ENCODE measurements at places on chromosomes 2 and 18.

DNA sequence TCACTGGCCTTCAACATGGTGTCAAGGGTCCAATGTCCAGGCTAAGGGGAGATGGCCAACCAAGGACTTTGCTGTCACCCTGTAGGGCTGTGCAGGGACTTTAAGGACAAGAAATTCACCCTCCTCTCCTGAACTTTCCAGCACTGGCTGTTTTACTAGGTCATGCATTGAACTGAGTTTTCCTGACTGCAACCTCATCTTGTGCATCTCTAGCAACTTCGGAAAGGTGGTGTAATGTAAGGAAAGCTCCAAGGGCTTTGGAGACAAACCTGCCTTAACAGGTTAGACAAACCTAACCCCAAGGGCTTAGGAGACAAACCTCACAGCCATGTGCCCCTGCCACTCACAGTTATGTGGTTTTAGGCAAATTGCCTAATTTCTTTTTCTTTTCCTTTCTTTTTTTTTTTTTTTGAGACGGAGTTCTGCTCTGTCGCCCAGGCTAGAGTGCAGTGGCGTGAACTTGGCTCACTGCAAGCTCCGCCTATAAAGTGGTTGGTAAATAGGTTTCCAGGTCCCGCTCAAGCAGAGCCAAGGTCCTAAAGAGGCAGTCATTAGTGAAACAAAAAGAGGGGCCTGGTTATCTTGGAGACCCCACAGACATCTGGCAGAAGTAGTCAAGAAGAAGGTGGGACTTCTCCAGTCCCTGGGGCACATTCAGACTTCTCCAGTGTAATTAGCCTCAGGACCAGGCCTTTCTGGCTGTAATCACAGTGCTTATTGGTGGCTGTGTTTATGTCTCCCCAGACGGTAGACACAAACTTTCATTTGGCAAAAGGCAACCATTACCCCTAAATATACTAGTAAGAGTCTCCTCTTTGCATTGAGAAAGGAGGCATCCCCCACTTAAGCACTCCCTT is 37.6 kb upstream of the PMAIP1 start:
- no peak for DNase-seq

DNA sequence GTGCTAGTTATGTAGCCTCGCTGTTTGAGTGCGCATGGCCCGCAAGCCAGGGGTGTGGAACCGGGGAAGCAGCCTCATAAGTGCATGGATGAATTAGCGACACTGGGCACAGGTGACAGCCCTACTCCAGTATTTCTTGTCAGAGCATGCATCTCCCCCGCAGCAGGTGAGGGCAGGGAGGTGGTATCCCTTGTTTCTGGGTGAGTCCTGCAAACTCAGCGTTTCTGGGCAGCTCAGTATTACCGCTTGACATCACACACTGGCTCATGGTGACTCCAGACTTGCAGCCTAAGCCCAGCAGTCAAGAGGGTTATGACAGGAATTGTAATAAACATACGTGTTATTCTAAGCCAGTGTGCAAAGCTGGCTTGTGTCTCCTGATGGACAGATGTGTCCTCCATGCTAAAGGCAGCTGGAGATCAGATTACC is 2.5 kb downstream of the CABLES1 start:
- DNase-seq: no peak

DNA sequence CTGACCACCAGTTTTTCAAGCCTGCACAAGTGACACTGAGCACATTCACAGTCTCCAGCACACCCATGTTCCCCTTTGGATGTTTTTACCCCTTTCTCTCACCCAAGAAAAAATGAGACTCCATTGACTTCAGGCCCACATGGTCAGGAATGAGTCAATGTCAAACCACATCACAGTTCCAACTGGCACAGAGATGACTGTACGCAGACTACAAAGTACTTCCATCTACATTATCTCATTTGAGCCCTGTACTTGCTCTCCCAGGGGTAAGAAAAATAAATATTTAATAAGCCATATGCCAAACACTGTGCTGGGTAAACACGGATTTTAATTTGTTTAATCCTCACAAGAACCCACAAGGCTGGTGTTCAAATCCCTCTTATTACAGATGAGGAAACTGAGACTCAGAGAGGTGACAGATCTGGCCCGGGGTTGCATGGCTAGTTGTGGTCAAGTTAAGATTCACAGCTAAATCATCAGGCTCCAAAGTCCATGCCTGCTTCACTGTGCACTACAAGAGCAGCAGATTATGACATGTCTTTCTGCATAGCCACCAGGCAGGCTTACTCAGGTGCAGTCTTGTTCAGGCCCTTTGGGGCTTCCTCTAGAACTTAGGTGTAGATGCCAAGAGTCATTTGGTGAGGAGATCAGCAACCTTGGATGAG is 106.1 kb downstream of the TXNL1 start:
- no peak for DNase-seq

DNA sequence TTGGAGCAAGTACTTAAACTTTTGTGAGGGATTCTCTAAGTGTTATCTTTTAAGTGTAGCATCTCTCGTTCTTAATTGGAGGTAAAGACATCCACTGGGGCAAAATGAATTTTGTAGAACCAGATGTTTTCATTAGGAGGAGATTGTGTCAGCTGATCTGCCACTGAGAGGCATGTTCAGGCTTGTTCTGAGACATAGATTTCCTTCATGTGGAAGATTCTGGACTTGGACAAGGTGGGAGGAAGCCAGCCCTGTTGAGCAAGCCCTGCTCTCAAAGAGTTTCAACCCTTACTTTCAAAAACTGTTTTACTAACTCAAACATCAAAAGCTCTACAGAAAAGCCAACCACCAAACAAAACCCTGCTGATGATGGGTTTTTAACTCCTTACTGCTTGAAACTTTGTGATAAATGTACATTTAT is 6.5 kb downstream of the MAP4K4 start:
- DNase-seq: no peak

DNA sequence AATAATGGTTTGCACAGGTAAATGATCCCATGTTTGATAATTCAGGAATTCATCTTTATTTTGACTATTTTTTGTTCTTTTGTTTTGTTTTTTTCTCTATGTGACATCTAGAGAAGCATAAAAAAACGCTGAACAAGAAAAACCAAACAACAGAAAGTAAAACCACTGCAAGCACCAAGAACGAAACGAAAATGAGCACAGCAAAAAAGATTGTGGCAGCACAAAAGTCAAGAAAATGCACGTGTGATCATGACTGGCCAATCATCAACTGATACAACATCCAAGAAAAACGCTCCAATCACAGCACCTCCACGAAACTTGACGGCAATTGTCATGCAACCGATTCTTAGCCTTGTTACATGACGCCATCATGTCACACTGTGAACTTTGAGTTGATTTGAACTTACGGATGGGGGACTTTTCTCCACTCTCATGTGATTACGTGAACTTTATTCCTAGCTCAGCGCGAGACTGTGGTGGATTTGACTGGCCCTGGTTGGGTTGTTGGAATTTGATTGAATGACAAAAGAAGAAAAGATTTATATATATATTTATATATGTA is 318.7 kb downstream of the CELF4 start:
- DNase-seq: no peak

DNA sequence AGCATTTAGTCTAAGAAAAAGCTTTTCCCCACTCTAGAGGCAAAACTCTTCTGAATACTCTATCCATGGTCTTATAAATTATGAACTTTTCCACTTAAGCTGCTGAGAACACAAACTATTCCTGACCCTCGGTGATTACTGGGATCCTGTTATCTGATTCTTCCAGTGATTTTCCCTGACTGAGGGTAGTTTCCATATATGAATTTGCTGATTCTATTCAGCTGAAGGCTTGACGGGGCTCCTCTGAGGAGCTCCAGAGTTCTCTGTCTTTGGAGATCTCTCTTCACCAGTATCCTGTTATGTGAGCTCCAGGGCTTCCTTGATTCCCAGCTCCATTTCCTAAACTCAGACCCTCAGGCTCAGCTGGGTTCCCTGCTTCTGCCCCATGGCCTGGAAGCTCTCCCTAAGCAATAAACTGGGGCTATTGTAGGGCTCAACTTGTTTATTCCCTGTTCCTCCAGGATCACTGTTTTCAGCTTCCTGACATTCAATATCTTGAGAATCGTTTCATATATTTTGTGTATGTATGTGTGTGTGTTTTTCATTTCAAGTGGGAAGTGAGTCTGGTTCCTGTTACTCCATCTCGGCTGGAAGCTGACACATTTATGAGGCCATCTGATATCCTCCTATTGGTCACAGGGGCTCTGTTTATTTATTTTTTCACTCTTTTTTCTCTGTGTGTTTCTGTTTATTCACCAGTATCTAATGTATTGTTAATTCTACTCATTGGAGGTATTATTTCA is 78.2 kb downstream of the ARHGAP28 start:
- DNase-seq: no peak

GRCh38 chr2:104638190-104638858 is 215.6 kb upstream of the POU3F3 start:
- no peak for DNase-seq

GRCh38 chr2:221374234-221374633 is 197.9 kb downstream of the EPHA4 start:
- DNase-seq: no peak

- no peak for DNase-seq
Measured at GRCh38 chr2:166494140-166494624, at the start of gene SCN7A. SCN7A (minus strand) TSS chr2:166494249; CDS start chr2:166477696, 16,553 bp downstream.

Data from NCI-H2081 treated with DMSO at 0.1 percent for 48 hours (cell line).